Mesendoderm (in vitro differentiated cells): ENCODE measurements at places on chromosomes 7 and 10.

DNA sequence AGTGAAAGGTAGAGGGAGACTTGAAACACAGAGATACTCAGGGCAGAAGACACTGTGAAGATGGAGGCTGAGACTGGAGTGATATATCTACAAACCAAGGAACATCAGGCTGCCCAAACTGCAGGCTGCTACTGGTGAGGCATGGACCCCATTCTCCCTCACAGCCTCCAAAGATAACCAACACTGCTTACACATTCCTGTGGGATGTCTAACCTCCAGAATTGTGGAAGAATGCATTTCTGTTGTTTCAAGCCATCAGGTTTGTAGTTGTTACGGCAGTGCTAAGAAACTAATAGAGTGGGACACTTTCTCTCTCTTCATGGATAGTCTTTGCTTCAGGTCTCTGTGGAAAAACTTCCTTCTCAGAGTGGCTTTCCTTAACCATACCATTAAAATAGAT is 182.6 kb upstream of the TMEM106B start:
- H3K4me3 ChIP-seq = no peak overlapping the region
- no peaks in the 10 kb centered on the region for H3K36me3 ChIP-seq
- no peak overlapping the region for H3K27ac ChIP-seq

DNA sequence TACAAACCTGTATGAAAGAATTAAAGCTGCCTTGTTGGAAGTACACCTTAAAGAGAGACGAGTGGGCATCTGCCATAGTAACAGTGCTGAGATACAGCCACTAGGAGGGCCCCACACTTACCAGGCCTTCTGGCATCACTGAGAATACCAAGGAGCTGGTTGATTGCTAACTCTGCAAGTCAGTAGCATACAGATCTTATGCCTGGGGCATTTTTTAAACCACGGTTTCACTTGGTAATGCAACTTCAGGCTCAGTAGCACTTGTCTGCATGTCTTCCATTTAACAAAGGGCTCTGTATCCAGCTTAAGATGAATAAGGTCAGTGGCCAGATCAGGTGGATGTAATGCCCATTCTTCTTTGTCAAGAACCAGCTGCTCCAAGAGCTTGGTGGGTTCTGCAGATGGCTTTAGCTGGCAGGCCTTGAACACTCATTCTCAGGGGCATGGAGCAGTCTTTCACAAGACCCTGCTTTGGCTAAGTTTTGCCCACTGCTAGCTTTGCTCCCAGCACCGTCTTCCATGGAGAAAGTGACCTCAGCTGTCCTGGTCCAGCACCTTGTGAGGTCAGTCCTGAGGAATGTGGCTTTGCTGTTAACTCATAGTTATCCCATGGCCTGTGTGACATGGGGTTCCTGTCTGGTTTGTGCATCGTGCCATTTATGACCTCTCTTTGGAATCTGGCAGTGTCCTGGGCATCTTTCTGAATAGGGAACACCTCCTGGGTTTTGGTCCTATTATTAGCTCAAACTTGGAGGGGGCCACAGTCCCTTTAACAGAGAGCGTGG is 68.1 kb downstream of the BMPER start:
- no peak overlapping the region for H3K4me3 ChIP-seq
- no peaks in the 10 kb centered on the region for H3K4me1 ChIP-seq
- H3K27me3 ChIP-seq = no peaks in the 10 kb centered on the region
- no peak for DNase-seq

GRCh38 chr7:4675771-4676367 is 6.2 kb upstream of the FOXK1 start:
- H3K4me3 ChIP-seq = no peak overlapping the region
- no peaks in the 10 kb centered on the region for H3K4me1 ChIP-seq
- H3K36me3 ChIP-seq = no peaks in the 10 kb centered on the region
- H3K27me3 ChIP-seq = no peaks in the 10 kb centered on the region
- no peak for DNase-seq
- no peak overlapping the region for H3K27ac ChIP-seq

GRCh38 chr7:106021151-106022067 is 58.3 kb downstream of the CDHR3 start:
- peak; percentile 83 for DNase-seq
- no peaks in the 10 kb centered on the region for H3K36me3 ChIP-seq
- H3K27ac ChIP-seq = peak overlapping the region; percentile 77
- peaks cover 13% of the 10 kb centered on the region for H3K4me1 ChIP-seq
- no peaks in the 10 kb centered on the region for H3K27me3 ChIP-seq
- no peak overlapping the region for H3K4me3 ChIP-seq

DNA sequence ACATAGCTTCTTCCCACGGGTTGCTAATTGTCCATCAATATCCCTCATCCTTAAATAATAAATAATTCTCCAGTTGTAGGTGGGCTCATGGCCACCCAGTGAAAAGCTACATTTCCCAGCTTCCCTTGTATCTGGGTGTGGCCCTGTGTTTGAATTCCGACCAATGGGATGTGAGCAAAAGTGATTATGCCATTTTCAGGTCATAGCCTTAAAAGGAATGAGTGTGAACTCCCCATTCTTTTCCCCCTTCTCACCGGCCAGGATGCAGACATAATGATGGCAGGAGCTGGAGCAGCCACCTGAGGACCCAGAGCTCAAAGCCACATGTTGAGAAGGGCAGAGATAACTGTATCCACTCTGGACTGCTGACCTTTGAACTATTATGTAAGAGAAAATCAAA is 30.3 kb upstream of the CALU start:
- peak; percentile 40 for DNase-seq
- no peak overlapping the region for H3K4me3 ChIP-seq
- H3K4me1 ChIP-seq = no peaks in the 10 kb centered on the region
- no peaks in the 10 kb centered on the region for H3K36me3 ChIP-seq
- H3K27ac ChIP-seq = no peak overlapping the region
